ENCODE measurements at places on chromosomes 12 and 14.

GRCh38 chr14:94388384-94389103 is at the start of gene SERPINA1:
Gene SERPINA1 (minus strand): TSS chr14:94388602. CDS start chr14:94383237, 5,365 bp downstream.
- DNase-seq = peak; percentile 40

DNA sequence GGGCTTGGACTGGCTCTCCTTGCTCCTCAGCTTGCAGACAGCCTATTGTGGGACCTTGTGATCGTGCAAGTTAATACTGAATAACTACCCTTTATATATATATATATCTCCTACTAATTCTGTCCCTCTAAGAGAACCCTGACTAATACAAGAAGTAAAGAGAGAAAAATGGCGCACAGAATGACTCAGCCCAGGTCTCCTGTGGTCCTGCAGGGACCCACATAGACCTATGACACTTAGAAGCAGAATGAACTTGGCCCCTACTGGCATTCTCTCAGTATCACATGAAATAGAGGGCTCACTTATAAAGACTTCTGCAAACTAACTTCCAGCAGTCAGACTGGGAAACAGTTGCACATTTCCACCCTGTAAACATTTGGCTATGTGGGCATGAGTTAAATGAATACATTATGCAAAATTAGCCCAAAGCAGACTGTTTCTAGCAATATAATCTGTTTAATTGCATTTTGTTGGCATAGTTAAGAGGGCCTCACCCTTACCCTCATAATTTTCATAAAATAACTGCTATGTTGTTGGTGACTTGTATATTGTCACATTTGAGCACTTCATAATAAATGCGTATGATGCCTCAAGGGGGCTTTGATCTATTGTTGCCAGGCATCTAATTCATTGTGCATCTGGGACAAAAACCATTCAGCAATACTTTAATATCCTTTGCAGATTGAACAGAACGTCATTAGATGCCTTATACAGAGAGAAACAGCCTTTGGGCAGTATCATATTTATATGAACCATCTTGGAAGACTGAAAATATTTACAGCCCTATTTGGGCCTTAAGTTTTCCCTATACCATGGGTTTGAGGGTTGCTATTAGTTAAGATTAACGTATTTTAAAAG is 349.7 kb upstream of the DIO2 start:
- no peak for DNase-seq

GRCh38 chr14:70317091-70317968 is 42.2 kb downstream of the COX16 start:
- no peak for DNase-seq

- no peak for DNase-seq
Observed at GRCh38 chr12:76462668-76463224, 96.8 kb downstream of the OSBPL8 start.

GRCh38 chr12:113332688-113333417 is 2.1 kb downstream of the SLC8B1 start:
- no peak for DNase-seq

DNA sequence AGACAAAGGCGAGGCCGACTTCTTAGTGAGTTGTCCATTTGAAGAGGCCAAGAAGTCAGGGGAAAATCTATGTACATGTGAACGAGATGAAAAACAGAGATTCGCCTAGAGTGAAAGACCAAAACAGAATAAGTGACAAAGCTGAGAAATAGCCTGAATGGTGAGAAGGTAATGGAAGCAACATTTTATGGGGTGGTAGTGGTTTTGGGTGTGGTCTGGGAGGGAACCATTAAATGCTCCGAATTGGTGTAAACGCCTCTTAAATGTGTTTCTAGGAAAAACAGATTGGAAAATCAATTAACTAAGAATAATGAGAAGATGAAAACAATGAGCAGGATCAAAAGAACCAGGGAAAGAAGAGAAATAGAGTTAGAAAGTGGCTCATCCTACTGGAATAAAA is 83.8 kb upstream of the MANSC4 start:
- no peak for DNase-seq

DNA sequence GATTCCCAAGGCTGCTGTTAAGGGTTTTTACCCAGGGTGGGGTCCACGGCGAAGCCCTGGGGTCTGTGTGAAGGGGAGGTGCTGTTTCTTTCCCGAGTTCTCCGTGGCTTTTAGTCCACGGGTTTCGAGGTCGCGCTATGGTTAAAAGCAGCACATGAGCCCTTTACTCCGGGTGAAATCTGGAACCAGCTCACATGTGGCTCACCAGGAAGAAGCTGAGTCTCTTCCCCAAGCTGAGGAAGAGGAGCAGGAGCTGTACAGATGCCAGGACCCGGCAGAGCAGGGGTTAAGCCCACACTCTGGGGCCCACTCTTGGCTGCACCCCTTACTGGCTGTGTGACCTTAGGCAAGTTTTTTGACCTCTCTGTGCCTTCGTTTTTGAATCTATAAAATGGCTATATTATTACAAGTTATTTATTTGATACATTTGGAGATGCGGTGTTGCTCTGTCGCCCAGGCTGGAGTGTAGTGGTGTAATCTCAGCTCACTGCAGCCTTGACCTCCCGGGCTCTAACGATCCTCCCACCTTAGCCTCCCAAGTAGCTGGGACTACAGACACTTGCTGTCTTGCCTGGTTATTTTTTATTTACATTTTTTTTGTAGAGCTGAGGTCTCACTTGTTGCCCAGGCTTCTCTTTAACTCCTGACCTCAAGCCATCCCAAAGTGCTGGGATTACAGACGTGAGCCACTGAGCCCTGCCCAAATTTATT is 266.3 kb downstream of the AACS start:
- DNase-seq = peak; percentile 20

GRCh38 chr12:53184828-53185227 is 4.1 kb upstream of the CSAD start:
- no peak for DNase-seq

- no peak for DNase-seq
Observed at GRCh38 chr12:29376118-29376517, 4.9 kb downstream of the ERGIC2 start.

DNA sequence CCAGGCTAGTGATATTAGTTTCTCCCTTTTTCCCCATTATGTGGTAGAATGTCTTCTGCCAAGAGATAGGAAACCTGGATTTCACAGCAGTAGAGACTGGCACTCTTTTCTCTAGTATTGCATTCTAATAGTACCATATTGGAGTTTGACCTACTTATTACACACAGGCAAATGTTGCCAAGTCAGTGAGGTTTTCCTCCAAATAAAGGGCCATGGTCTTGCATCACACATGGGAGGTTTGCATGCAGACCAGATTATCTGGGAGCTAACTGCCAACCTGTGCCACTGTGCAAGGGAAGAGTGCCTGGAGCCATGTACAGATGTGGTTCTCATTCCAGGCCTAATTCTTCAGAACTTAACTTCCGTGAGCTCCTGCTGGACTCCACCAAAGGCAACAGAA is 113.3 kb downstream of the ANO6 start:
- no peak for DNase-seq

DNA sequence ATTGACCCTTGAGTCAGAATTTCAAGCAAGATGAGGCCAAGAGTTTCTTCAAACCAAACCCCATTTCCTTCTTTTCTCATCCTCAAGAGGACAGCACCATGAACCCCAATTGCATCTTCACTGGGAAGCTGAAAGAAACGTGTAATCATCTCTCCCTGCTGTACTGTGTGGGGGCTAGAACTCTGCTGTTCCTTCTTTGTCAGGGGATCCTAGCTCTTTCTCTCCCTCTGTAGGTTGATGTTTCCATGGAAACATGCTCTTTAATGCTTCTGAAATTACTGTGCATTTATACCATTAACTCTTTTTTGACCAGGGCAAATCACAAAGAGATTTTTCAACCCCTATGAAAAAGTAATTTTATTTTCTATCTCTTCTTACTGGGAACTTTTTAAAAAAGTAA is 295.1 kb downstream of the GRIN2B start:
- DNase-seq = no peak

GRCh38 chr14:77474479-77475177 is 16.7 kb downstream of the AHSA1 start:
- DNase-seq = no peak

DNA sequence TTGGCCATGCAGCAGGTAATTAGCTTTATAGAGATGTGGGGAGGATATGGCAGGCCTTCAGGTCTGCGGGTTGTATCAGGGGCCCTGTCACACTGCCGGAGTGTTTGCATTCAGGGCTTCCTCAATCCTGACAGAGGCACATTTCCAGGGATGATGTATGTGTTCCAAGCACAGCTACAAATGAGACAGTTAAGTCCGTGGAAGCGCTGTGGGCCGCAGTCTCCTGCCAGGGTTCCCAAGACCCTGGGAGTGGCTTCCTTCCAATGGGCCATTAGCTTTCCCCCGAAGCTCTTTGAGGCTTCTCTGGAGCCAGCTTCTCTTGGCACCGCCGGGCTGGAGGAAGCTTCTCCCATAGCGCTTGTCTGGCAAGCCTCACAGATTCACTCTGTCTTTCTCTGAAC is 1524.7 kb upstream of the TMEM132C start:
- no peak for DNase-seq

DNA sequence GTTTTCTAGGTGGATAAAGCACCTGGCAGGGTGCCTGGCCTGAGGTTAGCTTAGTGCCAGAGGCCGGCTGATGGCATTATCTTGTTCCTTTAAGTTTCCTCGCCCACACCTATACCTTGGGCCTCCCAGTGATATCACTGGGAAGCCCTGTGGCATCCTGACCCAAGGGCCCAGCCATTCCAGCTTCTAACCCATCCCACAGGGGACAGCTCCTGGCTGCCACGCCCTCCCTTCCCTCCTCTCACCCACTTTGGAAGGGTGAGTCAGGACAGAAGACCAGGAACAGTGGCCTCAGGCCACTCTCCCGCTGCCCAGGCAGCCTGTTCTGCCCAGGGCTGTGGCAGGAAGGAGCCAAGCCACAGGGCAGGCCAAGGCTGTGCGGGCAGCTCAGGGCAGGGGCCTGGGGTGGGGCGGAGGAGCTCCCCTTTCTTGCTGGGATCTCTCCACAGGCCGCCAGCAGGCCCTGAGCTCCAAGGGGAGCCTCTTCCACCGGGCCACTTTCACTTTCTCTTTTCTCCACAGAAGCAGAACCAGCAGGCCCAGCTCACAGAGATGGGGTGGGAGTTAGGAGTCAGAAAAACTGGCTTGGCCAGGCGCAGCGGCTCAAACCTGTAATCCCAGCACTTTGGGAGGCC is 75.1 kb downstream of the IRF2BPL start:
- no peak for DNase-seq

- DNase-seq = no peak
Observed at GRCh38 chr12:79326663-79327062, 364.1 kb downstream of the PAWR start.

DNA sequence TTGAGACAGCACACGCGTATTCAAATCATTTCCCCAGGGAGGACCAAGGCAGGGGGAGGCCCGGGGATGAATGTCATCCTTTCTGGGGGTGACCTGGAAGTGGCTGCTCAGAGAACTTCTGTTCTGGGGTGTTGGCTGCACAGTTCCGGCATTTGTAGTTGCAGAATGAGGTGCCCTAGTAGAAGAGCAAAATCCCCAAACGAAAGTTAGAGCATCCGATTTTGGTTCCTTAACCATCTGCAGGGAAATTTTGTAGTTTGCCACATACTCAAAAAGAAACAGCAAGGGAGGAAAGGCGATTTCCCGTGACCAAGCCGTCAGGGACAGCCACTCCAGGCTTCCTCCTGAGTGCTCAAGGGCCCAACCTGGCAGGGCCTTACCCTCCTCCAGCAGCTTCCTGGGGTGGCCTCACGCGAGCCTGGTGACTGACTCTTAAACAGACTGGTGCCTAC is 13.0 kb upstream of the TRAF3 start:
- no peak for DNase-seq

DNA sequence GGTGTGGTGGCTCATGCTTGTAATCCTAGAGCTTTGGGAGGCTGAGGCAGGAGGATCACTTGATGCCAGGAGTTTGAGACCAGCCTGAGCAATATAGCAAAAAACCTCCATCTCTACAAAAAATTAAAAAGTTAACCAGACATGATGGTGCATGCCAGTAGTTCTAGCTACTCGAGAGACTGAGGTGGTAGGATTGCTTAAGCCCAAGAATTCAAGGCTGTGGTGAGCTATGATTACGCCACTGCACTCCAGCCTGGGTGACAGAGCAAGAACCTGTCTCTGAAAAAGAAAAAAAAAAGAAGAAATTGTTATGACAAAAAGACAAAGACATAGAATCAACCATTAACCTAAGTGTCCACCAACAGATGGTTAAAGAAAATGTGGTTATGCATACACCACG is 2.1 kb upstream of the ATP23 start:
- no peak for DNase-seq

- DNase-seq = no peak
Observed at GRCh38 chr14:93727039-93727740, 61.1 kb downstream of the PRIMA1 start.

DNA sequence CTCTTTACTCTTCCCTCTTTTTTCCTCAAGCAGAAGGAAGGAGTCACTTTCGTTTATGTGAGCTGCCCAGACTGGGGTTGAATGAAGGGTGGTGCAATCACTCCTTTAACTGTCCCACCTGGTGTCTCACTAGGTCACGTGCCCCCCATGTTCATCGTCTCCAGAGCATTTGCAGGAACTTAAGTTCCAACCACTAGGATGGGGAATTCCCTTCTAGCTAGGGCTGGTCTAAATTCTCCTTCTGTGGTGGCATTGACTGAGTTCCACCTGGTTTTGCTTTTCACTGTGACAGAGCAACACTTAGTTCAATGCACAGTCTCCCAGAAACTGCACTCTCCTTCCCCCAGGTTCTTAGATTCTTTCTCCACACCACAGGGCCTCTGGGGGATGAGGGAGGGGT is 9.5 kb downstream of the FANCM start:
- no peak for DNase-seq

GRCh38 chr14:74960736-74961135 is 5.3 kb upstream of the PGF start:
- DNase-seq = no peak

DNA sequence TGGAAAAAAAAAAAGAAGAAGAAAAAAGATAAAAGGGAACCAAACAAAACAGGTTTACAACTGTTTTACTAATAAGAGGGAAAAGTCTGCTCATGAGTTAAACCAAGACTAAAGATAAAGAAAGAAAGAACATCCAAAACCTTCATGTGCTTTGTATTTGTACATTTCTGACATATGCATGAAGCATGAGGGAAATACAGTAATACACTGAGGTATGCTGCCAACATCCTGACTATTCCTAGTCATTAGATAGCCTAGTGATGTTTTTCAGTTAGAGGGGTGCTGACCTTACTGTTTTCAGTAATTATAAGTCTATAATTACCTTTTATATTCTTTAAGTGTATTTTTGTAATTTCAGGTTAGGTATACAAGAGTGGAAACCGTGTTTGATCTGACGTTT is 793.3 kb downstream of the DIO2 start:
- no peak for DNase-seq

DNA sequence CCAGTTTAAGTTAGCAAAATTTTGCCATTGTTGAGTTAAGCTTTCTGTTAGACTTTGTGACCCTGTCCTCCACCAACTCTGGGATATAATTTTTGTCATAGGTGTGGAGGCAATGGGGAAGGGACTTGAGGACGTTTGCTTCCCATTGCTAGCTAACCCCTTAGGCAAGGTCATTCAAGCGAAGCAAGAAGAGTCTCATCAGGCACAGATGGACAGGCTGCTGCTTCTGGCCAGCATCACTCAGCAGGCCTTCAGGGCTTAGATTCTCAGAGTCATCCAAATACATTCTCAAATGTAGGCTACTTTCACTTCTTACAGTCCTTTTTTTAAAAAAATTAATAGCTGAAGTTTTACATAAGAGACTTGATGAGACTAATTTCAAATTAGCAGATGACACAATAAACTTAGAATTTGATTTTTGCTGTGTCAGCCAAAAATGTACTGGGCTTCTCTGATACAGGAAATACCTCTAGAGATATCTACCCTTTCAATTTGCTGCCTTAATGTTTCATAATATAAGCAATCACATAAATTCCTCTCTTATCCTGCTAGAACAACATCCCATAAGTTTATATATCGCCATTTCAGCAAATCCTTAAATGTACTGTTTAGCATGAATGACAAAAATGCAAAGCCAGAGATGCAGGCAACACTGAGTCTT is 875.2 kb downstream of the FLRT2 start:
- DNase-seq = no peak
